T-cell (primary cell): ENCODE measurements at places on chromosomes 7 and 10.

GRCh38 chr7:121301446-121302213 is 27.2 kb upstream of the WNT16 start:
- no peak for DNase-seq

DNA sequence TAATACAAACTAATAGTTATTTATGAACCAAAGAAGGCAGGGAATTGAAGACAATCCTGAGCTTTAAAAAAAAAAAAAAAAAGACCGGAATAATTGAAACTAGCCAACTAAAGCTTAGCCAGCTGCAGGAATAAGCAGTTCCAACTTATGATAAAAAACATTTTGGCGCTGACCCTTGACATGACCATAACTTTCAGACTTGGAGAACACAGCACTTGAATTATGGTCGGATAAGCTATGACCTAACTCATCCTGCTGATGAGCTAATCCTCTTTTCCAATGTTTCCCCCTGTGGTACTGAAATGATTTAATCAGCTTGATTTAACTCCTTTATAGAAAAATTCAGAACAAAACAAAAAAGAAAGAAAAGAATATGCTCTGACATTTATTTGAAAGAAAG is 181.8 kb downstream of the DGKB start:
- DNase-seq: no peak

DNA sequence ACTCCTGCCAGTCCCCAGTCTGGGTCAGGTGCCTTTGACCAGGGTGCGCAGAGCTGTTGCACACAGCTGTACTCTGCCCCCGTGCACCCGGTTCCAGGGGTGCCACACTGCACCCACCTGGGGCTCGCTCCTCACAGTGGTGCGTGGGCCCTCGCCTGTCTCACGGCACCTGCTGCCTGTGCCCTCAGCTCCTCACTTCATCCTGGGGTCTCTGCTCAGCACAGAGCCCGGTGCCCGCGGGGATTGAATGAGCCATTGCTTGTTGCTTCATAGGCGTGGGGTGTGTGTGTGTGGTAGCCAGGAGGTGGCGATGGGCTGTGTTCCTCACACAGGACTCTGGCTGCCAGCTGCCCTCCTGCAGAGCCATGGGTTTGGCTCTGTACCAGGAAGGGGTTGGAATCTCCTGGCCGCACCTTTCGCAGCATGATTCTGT is 18.5 kb downstream of the EIF3B start:
- DNase-seq: no peak

GRCh38 chr7:1579481-1580421 is 9.9 kb upstream of the PSMG3 start:
- DNase-seq: peak; percentile 40

DNA sequence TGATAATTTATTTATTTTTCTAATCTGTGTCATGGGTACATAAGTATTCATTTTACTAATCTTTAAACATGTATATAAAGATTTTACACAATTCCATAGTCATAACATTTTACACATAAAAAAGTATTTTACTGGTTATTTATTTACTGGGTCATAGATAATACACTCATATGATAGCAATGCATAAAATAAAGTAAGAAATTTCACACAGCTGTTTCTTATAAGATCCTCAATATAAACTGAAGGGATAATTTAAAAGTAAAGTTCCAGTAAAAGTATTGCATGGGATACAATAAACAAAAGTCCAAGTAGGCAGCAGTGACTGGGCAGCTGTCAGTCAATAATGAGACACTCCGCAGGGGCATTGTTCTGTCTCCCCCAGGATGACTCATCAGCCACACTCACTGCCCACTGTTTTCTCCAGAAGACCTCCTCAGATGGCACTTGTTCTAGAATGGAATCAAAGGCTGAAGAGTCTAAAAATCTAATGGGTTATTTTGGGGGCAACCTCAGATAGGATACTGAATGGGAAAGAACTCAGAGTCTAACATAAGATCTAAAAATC is 32.7 kb downstream of the DPY19L1 start:
- no peak for DNase-seq

DNA sequence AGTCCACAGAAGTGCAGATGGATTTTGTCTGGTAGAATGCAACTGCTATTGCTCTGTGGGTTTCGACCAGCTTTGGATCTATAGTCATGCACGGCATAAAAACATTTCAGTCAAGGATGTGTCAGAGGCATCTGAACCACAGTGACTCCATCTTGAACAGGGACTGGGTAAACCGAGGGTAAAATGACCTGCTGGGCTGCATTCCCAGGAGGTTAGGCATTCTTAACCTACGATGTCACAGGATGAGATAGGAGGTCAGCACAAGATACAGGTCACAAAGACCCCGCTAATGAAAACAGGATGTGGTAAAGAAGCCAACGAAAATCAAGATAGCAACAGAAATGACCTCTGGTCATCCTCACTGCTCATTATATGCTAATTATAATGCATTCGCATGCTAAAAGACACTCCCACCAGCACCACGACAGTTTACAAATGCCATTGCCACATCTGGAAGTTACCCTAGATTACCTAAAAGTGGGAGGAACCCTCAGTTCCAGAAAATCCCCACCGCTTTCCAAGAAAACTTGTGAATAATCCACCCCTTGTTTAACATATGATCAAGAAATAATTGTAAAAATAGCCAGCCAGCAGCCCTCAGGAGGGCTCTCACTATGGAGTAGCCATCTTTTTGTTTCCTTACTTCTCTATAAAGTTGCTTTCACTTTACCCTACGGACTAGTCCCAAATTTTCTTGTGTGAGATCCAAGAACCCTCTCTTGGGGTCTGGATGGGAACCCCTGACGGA is 50.7 kb upstream of the CPXM2 start:
- no peak for DNase-seq

DNA sequence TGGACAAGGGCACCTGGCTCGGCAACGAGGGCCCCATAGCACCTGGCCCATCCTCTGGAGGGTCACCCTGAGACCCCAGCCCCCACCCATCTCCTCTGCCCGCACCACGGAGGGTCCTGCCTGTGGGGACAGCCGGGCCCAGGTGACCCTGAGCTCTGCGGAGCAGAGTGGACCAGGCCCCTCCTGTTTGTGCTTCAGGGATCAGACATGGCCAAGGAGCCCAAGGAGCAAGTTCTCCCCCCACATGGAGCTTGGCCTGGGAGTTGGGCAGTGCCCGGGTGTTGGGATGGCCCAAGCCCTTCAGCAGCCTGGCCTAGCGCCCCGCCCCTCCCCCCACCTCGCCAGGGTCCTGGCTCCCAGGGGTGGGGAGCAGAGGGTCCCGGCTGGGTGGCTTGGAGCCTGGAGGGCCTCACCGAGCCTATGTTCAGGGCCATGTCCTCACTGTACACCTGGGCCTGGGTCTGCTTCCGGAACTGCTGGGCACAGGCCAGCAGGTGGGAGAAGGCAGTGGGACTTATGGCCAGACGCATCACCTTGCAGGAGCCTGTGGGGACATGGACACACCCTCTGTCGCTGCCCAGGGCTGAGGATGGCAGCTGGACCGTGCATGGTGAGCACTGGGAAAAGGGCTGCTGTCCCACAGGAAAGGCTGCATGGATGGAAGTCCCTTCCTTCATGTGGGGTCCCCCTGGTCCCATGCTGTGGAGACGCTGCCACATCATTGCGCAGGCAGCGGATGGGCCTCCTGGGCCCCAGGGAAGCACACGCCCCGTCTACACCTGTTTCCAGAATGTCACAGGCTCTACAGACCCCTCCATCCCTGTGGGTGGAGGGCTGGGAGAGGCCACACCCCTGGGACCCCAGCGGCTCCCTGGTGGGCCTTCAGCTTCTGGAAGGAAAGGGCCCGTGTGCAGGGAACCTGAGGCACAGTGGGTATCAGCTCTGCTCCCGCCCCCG is 49.2 kb upstream of the NKX6-2 start:
- no peak for DNase-seq

GRCh38 chr7:67462781-67463191 is 466.2 kb downstream of the TYW1 start:
- no peak for DNase-seq

DNA sequence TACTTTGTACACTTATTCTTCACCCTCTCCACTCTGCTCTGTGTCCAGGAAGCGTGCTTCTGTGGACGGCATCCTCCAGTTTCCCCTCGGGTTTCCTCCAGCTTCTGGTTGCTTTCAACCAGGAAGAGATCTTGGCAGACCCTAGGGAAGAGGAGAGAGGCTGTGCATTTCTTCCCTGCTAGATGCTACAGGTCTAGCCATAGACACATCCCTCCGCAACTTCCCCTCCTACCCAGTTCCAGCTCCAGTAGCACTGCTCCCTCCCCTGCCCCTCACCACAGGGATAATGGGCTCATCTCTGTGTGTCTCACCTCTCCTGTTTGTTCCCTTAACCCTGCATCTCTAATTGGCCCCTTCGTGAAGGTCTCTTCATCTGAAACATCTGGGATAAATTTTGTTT is 16.3 kb downstream of the TLL2 start:
- no peak for DNase-seq

DNA sequence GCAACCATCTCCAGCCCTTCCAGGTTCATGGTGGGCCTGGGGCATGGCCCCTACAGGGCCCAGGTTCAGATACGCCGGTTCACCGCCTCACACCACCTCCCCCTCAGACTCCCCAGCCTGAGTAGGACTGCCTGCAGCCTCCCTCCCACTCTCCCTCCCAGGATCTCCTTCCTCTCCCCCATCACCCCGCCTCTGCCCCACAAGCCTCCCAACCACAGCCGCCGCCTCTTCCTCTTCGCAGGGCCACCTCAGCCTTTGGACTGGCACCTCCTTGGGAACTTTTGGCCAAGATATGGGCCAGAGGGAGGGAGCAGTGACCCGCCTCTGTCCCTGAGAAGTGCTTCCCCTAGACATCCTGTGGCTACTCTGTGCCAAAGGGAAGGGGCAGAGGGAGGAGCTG is 9.3 kb downstream of the KCNIP2 start:
- no peak for DNase-seq

GRCh38 chr7:43637114-43637806 is 54.4 kb downstream of the STK17A start:
- DNase-seq: no peak

- DNase-seq: no peak
Measured at GRCh38 chr10:6273351-6273750, 70.6 kb downstream of the PFKFB3 start.

DNA sequence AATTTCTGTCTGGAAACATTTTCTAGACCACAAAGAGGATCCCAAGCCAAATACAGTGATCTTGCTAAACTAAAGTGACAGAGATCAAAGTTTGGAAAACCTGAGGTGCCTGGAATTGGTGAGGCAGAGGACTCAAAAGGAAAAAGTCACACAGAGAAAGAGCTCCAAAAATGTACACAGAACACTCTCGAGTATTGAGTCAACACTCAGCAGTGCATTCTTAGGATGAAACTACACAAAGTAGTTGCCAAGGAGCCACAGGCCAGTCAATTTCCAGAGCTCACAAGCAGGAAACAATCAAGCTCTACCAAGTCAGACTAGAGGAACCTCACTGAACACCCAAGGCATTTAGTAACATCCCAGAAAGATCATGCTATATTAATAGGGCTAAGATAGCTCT is 61.3 kb downstream of the MICU1 start:
- DNase-seq: no peak

GRCh38 chr7:37369906-37370305 is 78.8 kb downstream of the ELMO1 start:
- DNase-seq: no peak

- no peak for DNase-seq
Measured at GRCh38 chr10:118213436-118213835, 128.7 kb downstream of the FAM204A start.

DNA sequence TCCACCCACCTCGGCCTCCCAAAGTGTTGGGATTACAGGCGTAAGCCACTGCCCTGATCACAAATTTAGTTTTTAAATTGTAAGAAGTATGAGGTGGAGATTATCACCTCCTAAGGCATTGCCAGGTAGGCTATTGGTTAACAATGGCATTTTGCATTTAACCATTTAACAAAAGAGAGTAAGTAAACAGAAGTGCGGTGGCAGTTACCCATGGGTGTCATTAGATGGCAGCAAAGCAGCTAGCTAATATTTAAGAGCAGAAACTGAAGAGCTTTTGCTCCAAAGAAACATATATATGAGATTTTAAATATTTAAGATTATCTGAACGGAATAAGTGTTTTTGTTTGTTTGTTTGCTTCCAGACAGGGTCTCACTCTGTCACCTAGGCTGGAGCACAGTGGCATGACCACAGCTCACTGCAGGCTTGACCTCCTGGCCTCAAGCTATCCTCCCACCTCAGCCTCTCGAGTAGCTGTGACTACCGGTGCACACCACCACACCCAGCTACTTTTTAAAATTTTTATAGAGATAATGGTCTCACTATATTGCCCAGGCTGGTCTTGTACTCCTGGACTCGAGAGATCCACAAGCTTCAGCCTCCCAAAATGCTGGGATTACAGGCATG is 325.5 kb upstream of the C7orf33 start:
- DNase-seq: no peak

GRCh38 chr7:13093160-13093559 is 405.7 kb downstream of the ARL4A start:
- DNase-seq: no peak

DNA sequence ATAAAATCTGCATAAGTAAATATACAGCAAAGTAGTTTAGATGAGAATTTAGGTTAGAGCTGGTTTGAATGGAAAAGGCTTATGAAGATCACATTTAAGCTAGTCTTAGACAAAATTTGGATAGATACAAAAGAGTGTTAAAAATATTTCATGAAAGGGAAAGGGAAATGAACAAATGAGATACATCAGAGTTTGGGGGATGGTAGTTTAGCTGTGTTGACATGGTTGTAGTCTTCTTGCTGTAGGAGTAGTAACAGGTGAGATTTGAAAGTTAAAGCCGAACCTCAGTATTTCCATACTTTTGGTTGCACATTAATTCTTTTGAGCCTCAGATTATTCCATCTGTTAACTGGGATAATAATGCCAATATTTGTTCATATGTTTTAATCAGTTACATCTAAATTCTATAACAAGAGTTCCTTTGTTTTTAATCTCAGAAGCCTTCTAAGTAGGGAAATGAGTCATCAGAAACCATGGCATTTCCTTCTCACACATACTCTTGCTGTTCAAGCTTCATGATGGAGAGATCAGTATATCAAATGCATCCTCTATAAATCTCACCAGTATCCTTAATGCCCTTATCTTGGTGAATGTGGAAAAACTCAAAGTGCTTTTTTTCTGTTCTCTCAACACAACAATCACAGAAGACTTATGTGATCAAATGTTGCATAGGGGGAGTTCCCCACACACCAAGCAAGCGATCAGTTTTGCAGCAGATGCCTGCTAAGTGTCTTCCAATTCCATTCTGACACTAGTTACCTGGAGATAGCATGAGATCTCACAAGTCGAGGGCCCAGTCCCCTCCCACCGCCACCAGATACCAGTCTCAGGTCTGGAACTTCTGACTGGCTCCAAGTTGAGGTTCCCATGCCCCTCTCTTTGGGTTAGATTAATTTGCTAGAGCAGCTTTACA is 84.7 kb downstream of the MAPK8 start:
- DNase-seq: no peak

DNA sequence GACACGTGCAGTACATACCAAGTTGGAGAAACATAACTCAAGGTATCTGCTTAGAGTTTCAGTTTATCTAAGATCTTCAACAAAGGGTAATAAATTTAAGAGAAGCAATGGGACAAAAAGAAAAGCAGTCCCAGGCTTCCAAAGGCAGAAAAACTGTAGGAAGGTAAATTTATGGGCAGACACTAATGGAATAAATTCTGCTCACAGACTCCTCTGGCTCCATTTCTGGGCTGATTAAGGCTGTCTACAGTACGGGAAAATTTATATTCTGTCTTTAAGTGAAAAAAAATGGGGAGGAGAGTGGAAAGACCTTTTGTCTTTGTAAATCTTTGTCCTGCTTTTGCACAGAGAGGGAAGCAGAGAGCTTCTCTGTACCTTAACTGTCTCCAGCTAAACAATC is 587.5 kb upstream of the IGFBP3 start:
- DNase-seq: no peak

GRCh38 chr10:76281659-76282058 is 850.2 kb downstream of the LRMDA start:
- DNase-seq: no peak
